ENCODE measurements at places on chromosomes 2 and 18.

- no peak for DNase-seq
These were observed 289.3 kb upstream of the ZSWIM2 start for GRCh38 chr2:187138265-187138664.

- no peak for DNase-seq
These were observed 105.3 kb downstream of the HDAC4 start for GRCh38 chr2:239295377-239296019.

DNA sequence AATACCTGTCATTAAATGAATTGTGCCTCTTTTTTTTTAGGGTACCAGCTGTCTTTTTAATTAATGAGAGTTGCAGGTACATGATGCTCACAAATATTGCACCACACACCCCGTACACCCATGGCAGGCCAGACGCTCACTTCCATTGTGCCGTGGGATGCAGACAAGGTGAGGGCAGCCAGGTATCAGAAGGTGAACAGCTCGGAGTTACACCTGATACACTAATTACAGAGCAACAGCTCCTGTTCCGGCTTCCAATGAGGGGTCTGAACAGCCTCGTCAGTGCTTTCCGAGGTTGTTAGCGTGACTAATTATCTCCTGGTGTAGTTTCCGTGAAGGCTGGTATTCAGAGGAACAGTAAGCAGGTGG lies 442.8 kb downstream of the ZNF516 start:
- no peak for DNase-seq

DNA sequence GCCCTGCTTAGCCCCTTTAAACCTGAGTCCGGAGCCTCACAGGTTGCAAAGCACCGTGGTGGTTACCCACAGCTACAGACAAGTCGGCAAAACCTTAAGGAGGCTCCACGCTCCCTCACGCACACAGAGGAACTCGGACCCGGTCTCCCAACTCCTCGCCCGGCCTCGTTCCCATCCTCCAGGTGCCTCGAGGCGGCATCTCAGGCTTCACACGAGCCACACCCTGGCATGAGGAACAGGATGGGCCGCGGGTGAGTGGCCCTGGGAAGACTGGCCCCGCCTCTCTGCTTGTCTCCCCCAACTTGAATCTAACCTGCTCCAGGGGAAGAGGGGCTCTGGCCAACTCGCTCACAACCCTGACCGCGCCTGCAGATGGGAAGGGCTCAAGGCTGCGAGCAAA lies 97.4 kb downstream of the EIPR1 start:
- no peak for DNase-seq

- no peak for DNase-seq
These were observed 64.2 kb upstream of the DCC start for GRCh38 chr18:52275817-52276216.

- no peak for DNase-seq
These were observed 32.8 kb upstream of the DAPL1 start for GRCh38 chr2:158762336-158762735.

GRCh38 chr2:25615386-25615785 lies 58.0 kb downstream of the DTNB start:
- DNase-seq, result no peak

DNA sequence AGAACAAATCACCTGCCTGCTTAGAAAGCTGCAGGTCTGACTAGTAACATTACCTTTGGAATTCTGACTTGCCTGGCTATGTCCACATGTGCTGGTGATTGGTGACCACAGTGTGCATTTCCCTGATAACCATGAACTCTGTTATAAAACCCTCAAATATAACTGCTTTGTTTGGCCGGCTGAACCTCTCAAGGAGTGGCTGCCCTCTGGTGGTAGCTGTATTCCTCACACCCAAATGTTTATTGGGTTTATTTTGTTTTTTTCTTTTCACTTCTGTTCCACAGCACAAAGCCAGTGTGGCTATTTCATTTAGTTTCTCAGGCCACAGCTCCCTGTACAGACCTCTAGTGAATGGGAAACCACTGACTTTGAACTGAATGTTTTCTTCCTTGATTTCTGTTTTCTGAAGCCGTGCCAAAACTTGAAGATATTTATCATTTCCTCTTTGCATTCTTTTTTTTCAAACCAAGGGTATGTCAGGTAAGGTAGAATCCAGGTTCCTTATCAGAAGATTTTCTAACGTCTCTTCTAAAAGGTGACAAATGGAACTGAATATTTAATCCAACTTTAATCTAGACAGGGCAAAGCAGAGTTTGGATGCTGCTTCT lies 549.0 kb upstream of the VRK2 start:
- DNase-seq, result no peak

GRCh38 chr2:146661473-146662096 lies 1183.2 kb upstream of the ACVR2A start:
- DNase-seq, result no peak

- no peak for DNase-seq
These were observed 36.9 kb downstream of the SUMO1 start for GRCh38 chr2:202201220-202202160.

DNA sequence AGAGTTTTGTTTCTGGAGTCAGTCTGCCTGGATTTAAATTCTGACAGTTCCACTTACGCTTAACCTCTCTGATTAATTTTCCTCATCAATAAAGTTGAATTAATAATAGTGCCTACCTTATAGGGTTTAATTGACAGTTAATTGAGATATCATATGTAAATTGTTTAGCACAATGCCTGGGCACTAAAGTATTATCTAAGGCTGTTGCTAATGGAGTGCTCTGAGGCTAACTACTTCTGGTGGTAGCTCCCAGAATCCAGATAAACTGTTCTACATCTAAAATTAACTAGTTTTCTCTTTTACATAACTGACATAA lies 185.6 kb upstream of the STON1 start:
- no peak for DNase-seq

DNA sequence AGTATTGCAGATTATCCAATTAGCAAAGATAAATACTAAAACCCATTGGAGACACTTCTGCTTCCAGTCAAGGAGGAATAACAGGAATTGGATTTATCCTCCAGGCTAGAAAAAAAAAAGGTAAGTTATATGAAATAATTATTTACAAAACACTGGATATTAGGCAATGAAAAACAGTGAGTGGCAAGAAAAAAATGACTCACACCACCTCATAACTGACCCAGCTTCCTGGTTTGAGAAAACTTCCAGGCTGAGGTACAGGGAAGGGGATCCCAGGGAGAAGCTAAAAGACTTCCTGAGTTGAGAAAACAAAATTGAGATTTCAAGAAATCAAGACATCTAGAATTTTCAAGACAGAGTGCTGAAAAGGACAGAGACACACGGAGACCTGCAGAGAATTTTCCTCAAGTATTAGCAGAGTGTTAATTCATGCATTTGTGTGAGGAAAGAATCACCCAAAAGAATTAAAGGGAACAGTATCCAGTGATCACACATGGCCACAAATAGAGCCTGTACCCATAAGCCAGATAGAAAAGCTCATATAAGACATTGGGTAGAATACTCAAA lies 17.4 kb downstream of the SRD5A2 start:
- no peak for DNase-seq

- DNase-seq, result no peak
These were observed 47.4 kb upstream of the ITGB6 start for GRCh38 chr2:160247296-160248035.

DNA sequence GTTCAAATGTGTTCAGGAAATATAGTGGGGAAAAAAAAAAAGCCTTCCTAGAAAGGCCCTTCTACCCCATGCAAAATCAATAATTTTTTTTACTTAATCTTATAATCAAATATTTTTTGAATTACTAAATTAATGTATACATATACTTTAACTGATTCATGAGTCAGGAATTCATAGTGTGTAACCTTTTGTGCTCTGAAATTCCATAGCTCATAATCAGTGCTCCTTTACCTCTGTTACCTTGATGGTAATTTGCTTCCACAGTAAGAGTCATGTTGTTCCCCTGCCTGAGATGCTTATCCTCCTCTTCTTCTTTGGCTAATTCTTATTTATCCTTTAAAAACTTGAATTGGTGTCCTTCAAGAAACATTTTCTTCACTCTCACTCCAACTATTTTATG lies 414.2 kb downstream of the THSD7B start:
- DNase-seq, result no peak

DNA sequence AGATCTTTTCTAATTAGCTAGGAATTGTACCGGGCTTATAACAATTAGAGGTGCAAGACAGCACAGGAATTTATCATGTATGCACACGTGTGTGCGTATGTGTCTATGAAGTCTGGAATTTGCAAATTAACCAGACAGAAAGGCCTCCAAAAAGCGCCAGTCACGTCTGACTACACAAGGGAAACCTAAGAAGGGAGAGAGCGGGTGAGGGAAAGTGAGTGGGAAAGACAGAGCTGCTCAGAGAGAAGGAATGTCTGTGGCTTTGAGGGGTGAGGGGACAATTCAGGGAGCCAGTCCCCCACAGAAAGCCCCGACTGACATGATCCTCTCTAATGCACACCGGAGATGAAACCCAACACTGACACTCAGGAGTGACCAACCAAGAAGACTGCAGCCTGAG lies 197.7 kb upstream of the SH3BP4 start:
- DNase-seq, result no peak

DNA sequence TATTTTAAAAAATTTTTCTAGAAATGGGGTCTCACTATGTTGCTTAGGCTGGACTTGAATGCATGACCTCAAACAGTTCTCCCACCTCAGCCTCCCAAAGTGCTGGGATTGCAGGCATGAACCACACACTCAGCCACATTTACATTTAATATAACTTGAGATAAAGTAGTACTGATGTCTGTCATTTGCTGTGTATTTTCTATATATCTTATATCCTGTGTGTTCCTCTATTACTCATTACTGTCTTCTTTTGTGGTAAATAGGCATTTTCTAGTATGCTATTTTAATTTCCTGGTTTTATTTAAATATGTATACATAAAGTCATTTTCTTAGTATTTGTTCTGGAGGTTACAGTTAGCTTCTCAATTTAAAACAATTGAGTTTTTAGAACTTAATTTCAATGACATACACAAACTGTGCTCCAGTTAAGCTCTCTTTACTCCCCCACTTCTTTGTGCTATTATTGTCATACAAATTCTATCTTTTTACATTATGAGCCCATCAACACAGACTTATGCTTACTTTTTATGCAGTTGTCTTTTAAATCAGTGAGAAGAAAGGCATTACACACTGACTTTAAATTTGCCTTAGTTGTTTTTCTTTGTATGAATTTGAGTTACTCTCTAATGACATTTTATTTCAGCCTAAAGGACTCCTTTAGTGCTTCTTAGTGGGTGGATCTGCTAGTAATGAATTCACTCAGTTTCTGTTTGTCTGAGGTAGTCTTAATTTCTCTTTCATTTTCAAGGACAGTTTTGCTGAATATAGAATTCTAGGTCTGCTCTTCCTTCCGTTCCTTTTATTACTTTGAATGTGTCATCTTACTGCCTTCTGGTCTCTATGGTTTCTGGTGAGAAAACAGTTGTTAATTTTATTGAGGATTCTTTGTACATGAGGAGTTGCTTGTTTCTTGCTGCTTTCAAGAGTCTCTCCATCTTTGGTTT lies 6.2 kb upstream of the INPP4A start:
- no peak for DNase-seq

DNA sequence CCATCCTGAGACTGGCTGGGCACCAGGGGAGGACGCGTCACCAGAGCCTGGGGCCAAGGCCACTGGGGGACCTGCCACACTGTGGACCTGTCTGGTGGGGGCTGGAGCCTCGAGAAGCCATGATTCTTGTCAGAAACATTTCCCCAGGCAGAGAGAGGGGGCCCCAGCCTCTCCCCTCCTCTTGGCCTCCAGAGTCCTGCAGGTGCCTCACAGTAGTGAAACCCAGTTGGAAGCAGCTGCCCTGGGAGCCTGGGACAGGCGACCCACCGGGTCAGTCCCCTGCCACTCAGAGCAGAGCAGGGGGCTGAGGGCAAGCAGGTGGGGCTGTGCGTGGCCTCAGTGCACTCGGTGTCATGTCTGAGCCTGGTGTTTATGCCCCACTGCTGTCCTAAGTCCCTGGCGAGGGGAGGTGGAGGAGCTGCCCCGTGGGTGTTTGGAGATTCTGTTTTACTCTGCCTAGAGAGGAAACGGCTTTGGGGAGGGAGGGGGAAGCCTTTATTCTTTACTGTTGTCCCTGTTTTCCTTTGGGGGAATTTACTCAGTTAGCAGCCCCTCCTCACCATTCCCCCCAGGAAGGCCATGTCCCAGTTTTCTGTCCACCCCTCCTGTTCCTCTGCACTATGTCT lies 7.7 kb downstream of the OXER1 start:
- no peak for DNase-seq

DNA sequence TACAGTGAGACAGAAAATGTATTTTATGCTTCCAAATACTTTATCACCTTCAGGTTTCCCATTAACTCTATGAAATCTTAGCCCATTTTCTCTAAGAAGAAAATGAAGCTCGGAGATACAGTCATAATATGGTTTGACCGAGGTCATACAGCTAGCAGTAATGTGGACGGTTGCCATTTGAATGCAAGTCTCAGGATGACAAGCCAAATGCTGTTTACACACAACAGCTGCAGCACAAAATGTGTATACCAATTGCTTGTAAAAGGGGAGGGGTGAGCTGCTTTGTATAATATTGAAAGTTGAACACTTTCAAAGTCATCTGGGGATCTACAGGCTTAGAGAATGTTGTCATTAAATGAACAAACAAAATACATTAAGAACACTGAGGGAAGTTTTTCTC lies 93.8 kb upstream of the FSIP2 start:
- DNase-seq, result no peak

DNA sequence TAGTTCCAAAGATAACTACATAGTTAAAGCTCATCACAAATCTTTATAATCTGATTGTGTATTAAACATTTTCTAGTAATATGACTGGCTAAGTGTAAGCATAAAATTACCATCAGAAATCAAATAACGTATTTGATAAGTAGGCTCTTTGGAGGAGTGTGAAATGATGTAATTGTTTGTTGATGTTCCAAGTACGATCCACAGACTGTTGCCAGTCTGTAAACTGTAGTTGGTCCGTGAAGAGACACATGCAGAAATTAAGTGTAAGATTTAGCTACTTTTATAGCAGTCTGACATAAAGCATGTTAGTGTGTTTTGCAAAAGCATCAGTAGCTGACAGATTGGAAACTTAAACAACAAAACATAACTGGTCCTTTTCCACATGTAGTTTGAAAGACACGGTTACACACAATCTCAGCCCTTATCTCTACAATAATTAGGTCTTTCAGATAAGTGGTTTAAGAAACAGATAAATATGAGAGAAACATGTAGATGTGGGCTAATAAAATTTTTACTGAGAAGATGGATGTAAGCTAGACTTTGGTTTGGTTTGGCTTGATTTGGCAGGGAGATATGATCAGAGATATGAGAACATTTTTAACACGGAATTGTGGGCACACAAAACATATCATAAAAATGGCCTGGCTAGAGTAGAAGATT lies 115.0 kb upstream of the EPB41L5 start:
- no peak for DNase-seq
